ENCODE measurements at places on chromosomes 6 and 20.

DNA sequence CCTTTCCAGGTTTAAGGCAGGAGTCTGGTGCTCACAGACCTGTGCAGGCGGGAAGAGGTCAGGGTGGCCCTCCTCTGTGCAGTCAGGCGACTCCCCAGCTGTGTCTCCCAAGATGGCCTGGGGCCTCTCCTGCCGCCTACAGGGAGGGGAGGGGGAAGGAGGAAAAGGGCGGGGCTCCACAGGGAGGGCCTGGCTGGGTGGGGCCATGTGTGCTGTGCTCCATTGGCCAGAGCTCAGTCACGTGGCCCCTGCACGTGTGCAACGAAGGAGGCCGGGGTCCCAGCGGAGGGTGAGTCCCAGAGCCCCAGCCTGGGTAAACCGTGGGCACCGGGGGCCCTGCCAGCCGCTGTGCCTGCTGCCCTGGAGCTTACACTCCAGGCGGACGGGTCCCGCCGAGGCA is 211.6 kb downstream of the ZDHHC14 start:
- no peak for DNase-seq

GRCh38 chr20:45021631-45022030 is 55.3 kb downstream of the STK4 start:
- DNase-seq = no peak

GRCh38 chr20:3995067-3995748 is 20.1 kb downstream of the RNF24 start:
- DNase-seq = no peak

GRCh38 chr20:47487175-47487917 is 14.3 kb upstream of the NCOA3 start:
- DNase-seq = no peak

DNA sequence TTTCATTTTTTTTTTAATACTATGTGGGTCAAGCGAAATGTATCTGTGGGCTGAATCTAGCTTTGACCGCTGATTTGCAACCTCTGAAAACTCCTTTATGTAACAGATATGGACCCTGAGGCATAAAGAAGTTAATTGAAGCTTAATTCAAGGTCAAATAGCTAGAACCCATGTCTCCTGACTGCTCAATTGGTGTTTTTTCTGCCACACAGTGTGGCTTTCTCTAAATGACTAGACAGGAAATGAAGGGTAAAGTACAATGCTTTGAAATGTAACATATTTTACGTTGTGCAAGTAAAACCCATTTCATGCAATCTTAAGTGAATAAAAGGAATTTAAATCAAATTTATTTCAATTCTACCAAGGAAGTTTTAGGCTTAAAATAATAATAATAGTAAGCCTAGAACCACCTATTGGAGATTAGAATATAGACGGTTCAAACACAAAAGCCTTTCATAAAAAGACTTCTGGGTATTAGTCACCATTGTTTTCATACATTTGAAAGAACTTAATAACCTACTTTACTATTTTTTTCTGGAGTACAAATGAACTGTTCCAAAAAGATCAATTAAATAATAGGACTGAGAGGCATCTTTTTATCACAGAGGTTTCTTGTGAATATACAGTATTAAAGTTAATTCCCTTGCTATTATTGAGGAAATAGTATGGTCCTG is 279.8 kb downstream of the EPHA7 start:
- DNase-seq = no peak

Measured in left kidney (tissue), 8 donors.